ENCODE measurements at places on chromosomes 4 and X.

GRCh38 chrX:71533851-71534561, 1.1 kb downstream of the OGT start:
- DNase-seq: peak; percentile 46

- peak; percentile 4 for DNase-seq
Observed at GRCh38 chrX:102720237-102721168, at the start of gene GPRASP3. TSS of gene GPRASP3 (plus strand) at chrX:102720743. CDS start at chrX:102748996, 28,253 bp downstream.

- DNase-seq: no peak
Observed at GRCh38 chrX:10047133-10047532, 80.0 kb downstream of the CLDN34 start.

DNA sequence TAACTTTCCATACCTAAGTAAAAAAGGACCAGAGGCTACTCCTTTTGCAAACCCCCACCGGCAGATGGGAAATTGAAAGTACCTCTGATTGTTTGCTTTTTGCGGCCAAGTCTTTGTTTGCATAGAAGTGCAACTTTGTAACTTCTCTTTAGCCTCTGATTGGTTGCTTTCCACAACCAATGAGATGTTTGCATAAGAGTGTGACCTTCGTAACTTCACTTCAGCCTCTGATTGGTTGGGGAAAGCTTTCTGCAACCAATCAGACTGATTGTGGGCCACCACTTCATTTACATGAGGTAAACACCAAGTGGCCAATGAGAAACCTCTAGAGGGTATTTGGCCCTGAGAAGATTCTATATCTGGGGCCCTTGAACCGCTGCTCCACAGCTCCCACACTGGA, 48.8 kb upstream of the PGRMC1 start:
- no peak for DNase-seq

- DNase-seq: no peak
Observed at GRCh38 chrX:112774651-112775293, 65.9 kb downstream of the AMOT start.

DNA sequence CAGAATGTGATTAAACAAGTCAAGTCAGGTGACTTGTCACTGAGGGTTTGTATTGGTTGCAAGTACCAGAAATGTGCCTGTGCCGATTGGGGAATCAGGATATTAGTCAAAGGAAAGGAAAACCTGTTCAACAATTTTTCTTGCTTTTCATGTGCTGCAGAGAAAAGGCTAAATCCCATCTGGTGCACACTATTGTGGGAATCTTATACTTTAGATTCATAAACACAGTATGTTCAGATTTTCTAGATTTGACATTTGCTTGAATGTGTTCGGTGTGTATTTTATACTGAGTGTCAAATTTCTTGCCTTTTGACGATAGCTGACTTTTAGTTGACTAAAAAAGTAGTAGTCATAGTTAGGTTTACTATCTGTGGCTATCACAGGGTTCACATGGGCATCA, 37.6 kb downstream of the GAB1 start:
- no peak for DNase-seq

DNA sequence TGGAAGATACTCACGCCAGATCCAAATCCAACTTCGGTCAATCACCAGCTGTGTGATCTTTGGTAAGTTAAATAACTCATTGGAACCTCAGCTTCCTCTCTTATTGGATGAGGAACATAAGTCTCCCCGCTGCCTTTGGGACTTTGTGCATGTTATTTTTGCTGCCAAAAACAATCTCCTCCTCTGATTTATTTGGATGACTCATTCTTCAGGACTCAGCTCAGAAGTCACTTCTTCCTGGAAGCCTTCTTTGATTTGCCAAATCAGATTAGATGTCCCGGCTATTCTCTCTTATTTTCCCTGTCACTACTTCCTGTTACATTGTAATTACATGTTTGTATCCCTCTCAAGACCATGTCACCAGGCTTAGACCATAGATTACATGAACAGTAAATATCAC, 138.0 kb upstream of the BOD1L1 start:
- no peak for DNase-seq

DNA sequence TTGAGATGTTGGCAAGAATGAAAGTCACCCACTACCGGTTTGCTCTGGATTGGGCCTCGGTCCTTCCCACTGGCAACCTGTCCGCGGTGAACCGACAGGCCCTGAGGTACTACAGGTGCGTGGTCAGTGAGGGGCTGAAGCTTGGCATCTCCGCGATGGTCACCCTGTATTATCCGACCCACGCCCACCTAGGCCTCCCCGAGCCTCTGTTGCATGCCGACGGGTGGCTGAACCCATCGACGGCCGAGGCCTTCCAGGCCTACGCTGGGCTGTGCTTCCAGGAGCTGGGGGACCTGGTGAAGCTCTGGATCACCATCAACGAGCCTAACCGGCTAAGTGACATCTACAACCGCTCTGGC, 12.3 kb downstream of the RPL9 start:
- no peak for DNase-seq

GRCh38 chrX:123884809-123885408, 25.1 kb downstream of the XIAP start:
- no peak for DNase-seq

GRCh38 chrX:28998609-28999135, 411.4 kb downstream of the IL1RAPL1 start:
- no peak for DNase-seq

DNA sequence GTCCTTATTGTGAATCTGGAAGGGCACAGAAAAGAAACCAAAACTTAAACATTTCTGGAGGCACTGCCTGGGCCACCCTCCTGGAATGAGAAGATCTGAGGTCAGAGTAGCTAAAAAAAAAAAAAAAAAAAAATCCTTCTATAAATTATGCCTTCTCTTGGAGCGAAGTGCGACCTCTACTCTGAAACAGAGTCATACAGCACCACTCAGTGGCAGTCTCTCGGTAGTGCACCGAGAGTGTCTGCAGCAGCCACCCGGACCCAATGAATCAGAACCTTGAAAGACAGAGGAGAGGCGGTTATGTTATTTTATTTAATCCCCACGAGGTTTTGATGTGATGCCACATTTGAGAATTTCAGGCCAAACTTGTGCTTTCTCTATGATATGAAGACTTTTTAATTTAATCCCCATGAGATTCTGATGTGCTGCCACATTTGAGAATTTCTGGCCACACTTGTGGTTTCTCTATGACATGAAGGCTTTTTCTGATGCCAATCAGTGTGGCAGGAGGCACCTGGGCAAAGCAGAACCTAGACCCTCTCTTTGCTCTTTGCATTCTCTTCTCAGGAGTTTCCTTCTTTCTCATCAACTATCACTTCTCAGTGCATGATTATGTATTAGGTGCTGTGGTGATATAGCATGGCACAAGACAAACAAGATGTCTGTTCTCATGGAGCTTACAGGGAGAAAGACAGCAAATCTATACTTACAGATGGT, 5.6 kb upstream of the CT47C1 start:
- DNase-seq: no peak

- DNase-seq: no peak
Observed at GRCh38 chr4:42954963-42955669, 62.6 kb downstream of the GRXCR1 start.

DNA sequence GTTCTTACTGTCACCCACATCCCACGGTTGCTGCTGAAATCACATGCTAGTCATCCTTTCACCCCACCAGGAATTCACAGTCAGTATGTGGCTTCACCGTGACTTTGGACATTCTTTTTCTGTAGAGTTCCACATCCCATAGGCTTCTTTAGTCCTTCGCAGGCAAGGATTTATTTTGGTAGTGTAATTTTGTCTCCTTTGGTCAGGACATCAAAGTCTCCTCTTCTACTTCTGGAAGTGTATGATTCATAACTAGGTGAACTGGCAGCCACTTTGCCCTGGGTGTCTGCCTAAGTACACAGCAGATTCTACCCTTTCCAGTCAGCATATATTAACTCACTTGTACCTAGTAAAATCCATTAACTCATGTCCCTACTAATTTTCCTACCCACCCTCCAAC, 38.3 kb upstream of the MMAA start:
- DNase-seq: no peak

GRCh38 chr4:155745984-155746383, 12.8 kb upstream of the GUCY1B1 start:
- DNase-seq: no peak

DNA sequence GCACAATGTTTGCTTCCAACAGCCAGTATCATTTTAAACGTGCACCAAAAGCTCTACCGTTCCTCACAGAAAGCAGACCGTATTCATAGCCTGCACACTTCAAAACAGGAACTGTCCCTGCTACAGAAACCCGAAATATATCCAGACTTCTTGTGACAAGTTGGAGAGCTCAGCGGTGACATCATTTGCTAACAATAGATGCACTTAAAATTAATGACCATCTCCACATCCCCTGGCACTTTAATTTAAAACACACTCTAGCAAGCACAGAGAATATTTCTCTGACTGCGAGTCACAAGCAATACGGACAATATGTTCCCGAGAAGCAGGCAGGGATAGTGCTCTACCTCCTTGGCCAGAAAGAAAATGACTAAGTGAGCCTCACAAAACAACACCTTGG, 2.5 kb downstream of the NYX start:
- DNase-seq: peak; percentile 46

DNA sequence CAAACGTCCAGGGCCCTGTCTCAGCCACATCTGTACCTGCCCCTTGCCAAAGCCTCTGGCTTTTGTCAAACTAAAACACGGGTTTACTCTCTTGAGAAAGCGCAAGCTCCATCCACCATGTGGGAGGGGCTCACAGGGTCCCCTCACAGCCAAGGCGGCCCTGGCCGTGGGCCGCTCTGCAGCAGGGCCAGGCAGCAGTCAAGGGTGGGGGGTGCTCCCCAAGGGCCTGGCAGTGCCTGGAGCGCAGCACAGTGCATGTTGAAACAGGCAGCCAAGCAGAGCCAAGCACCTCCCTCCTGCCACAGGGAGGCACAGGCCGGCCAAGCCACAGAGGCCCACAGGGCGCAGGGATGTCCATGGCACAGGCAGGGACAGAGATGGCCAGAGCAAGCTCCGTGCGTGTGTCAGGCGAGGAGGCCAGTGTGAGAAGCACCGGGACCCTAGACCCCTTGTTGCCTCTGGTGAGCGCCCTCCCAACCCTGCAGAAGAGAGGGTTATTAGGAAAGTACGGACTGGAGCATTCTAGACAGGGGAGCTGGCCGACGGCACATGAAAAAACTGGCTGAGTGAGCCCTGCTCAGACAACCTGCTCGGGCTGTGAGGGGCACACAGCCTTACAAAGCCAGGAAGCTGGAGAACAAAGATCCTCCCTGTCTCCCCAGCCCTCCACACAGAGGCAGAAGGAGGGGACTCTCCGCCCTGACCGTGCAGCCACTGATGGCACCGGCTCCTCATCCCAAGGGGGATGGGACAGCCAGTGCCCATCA, 39.0 kb downstream of the FAM53A start:
- no peak for DNase-seq

DNA sequence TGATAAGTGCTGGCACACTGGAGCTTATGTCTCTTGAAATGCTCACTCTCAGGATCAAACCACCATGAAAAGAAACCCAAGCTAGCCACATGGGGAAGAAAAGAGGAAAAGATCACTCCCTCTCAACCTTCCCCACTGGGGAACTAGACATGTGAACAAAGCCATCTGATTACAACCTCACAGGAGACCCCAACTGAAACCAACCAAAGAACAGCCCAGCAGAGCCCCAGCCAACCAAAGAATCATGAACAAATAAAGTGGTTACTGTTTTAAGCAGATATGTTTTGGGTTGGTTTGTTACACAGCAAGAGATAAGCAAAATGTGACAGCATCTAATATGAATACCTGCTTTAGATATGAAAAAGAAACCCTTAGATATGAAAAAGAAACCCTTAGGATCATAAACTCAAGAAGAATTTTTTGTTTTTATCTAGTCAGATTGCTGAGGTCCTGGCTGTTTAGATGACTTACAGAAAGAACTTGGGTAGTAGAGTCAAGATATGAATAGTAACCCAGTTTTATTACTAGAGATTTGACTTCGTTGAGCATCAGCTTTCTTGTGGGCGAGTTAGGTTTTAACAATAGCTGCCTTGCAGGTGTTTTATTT, 23.7 kb upstream of the TLR7 start:
- DNase-seq: no peak

- peak; percentile 88 for DNase-seq
Observed at GRCh38 chrX:12949927-12950656, 24.8 kb upstream of the TMSB4X start.

DNA sequence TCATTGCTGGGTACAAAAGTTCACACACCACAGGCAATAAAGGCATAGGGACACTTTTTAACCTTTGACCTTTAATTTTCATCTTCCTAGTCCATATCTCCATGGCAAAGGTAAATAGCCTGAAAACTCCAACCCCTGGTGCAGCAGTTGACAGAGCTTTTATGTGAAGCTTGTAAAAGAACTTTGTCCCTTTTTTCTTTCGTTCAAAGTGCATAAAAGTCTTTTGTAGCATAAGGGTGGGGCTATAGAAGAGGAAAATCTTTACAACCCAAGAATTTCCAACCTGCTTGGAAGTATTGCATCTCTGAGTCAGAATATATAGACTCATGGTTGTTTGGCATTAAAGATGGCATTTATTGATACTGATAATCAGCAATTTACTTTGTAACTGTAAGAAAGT, 20.4 kb downstream of the POF1B start:
- DNase-seq: no peak

DNA sequence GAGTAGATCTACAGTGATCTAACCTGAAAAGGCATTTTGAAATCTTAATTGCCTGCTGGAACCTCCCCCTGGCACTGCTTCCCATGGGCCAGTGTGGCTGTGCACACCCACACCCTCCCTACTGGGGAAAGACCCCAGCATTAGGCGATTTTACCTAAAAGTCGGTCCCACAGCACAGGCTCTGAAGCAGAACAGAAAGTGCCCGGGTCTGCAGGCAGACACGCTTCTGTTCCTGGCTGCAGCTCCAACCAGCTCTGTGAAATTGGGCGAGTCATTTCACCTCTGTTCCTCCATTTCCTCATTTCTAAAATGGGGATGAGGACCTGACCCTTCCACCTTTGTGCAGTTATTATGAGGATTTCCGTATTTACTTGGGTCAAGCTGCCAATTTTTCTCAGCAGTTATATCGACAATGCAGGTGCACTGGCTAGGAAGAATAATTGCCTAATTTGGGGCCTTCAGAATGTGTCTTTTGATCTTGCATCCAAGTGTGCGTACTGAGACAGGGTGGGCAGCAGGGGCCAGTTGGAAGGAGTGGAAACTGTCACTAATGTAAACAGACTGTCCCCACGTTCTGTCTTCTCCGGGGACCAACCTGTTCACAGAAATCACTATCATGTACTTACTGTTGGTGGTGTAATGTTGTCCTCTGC, 7.1 kb downstream of the KLF3 start:
- DNase-seq: peak; percentile 46

DNA sequence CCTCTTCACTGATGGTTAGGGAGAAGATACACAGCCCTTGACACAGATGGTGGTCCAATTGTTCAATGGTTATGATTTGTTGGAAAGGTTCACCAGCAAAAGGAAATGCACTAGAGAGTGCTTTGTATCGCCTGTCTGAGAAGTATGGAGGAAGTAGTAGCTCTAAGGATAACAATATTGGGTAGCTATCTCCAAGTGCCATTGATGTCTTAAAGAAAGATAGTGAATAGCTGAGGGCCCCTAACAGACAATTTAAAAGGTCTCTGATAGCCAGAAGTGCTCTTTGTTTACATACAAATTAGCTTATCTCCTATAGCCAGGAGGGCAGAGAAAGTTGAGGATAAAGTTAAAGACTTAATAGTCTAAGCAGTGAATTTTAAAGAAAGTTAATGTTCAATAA, 33.9 kb upstream of the BLTP1 start:
- DNase-seq: no peak

GRCh38 chrX:41045960-41046567, 39.2 kb upstream of the USP9X start:
- no peak for DNase-seq

- no peak for DNase-seq
Observed at GRCh38 chr4:16457944-16458343, 231.7 kb upstream of the TAPT1 start.

GRCh38 chr4:128227991-128228571, 59.5 kb downstream of the PGRMC2 start:
- DNase-seq: no peak
